ENCODE measurements at places on chromosomes 16 and 17.

DNA sequence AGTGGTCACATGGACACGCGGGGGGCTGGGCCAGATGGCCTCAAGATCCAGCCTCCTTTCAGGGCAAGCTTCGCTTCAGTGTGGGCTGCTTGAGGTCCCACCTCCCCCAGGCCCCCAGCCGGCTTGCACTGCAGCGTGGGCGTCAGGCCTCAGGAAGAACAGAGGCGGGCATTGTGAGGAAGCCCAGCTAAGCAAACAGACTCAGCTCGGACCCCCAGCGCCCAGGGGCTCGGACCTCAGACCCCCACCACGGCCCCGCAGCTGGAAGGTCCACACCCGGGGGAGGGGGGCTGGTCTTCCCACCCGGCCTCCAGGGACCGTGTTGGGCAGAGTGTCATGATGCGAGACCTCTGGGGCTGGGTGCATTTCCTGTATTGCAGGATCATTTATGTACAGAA lies 24.7 kb upstream of the ZNF469 start:
- DNase-seq, result no peak

DNA sequence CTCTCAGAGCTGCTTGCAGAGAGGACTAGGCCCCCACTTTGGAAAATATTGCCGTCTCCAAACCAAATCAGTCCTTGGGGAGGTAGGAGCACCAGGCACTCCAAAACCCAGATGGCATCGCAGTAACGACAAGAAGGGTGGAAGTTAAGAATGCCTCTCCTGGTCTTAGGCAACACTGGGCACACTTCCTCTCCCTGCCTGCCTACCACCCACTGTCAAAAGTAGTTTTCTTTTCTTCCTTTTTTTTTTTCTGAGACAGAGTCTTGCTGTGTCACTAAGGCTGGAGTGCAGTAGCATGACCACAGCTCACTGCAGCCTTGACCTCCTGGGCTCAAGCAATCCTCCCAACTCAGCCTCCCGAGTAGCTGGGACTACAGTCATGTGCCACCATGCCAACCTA lies 47.2 kb downstream of the SRL start:
- DNase-seq, result no peak

DNA sequence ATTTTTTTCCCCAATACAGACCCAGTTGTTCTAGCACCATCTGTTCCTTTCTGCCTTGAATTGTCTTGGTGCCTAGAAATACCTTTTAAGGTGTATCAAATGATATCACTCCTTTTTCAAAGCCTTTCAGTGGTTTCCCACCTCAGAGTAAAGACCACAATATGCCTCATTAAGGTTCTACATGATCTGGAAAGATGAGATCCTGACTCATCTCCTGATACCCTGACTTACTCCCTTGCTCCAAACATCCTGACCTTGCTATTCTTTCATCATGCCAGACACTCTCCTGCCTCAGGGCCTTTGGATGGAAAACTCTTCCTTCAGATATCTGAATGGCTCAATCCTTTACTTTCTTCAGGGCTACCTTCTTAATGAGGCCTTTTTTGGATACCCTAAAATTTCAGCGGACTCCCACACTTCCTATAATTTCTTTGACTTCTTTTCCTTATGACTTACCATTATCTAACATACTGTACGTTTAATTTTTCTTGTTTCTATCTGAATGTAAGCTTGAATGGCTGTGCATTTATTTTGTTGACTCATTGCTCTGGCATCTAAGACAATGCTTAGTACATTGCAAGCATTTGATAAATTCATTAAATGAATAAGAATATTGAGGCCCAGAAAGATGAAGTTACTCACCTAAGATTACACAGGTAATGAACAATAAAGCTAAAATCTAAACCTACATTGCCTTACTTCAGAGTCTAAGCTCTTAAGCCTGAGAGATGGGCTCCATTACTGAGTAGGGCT lies 19.2 kb downstream of the FLOT2 start:
- DNase-seq, result no peak

GRCh38 chr16:85716022-85716679 lies 27.4 kb upstream of the GINS2 start:
- no peak for DNase-seq

DNA sequence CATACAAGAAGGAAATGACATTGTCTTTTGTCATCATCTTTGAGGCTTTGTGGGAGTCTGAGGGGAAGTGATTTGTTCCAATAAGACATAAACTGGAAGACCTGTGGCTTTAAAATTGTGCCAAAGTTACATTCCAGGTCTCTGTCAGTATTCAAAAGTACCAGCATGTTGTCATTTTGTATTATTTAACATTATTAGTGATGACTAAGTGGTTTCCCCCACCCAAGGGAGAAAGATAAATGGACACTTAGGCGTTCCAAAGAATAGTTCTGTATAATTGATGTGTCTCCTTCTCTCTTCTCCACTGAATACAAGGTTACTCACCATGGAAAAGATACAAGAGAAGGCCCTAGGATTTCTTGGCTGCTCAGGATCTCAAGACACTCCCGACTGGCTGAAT lies 3.8 kb downstream of the CFAP97D1 start:
- DNase-seq, result no peak

DNA sequence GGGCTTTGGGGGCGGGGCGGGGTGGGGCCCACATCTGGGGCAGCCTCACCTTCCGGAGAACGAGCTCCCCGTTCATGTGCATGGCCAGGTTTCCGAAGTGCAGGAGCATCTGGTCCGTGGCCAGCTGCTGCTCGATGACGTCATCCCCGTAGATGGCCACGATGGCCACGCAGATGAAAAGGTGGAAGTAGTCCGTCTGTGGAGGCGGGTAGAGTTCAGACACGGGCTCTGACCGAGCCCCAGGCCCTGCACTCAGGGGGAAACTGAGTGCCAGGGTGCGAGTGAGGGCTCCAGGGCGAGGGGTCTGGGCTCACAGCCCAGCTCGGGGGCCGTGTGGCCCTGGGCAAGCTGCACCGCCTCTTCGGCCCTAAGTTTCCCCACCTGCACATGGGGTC lies 93.7 kb downstream of the TBC1D16 start:
- no peak for DNase-seq

- no peak for DNase-seq
Measured at GRCh38 chr16:50393858-50394802, 25.3 kb upstream of the BRD7 start.

DNA sequence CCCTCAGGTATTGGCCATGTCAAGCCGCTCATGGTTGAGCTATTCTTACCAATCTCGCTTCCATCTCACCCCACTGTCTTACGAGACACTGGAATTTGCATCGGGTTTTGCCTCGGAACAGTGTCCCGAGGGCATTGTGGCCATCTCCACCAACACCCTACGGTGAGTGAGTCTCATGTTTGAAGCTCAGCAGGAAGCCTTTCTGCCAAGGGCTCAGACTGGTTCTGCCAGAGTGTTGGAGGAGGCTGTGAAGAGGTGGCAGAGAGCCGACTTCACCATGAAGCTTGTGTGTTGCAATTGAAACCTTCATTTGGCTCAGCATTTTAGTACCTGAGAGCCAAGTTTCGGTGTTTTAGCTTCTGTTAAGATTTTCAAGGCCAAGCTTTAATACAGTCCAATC lies 38.0 kb downstream of the SF3B3 start:
- no peak for DNase-seq

DNA sequence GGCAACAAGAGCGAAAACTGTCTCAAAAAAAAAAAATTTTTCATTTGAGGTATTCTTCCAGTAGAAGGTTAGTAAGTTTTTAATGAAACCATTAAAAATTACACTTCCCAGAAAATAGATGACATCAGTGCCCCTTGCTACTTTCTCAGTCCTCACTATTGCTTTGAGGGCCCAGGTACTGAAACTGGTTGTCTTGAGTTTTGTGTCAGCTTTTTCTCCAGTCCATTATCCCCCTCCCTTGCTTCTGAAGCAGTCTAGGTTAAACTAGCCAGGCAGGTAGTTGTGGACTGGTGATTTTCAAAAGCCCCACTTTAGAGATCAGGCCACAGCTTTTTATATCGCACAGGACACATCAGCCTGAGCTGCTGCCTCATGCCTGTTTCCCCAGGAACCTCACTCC lies 10.9 kb downstream of the SMCR8 start:
- DNase-seq, result no peak

DNA sequence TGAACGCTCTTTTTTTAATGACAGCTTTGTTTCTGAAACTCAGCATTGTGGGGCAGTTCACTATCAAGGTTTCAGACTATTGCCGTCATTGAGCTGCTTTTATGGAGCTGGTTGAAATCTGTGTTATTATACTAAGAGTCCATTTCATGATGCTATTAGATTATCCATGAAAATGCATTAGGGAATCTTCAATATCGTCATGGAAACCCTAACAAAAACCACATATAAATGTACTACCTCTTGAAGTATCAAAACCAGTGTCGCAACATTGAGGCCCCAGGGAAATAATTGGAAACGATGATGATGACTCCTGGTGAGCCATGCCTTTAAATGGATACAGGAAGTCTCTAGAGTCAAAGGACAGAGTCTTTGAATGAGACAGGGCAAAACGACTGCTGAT lies 231.6 kb upstream of the CPHXL start:
- no peak for DNase-seq
